ENCODE measurements at places on chromosomes 3 and 15. TPM values are rescaled to one million over a fixed set of nuclear protein-coding genes. Genes with fewer than 3 reads are reported as not detected.

DNA sequence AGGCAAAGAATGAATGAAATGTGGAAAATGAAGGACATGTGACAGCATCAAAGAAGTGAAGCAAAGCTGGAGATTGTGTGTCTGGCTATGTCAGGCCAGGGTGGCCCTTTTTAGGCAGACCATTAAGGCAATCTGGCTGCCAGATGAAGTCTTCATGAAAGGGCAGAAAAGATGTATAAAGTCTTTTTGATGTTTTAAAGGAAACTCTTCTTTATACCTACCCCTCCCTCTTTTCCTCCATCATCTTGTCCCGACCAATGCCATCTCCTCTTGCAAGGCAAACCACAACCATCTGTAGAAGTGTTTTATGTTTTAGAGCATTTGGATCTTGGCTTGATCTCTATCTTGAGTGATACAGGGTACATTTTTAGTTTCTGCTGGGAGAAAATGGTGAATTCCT lies 259.2 kb downstream of the LSAMP start:
- no peaks in the 10 kb centered on the region for H3K27me3 ChIP-seq
- H3K4me3 ChIP-seq, result no peak overlapping the region
- no peak overlapping the region for H3K27ac ChIP-seq
- H3K4me1 ChIP-seq, result no peaks in the 10 kb centered on the region

GRCh38 chr15:59548501-59549226 lies 62.9 kb upstream of the GCNT3 start:
- no peaks in the 10 kb centered on the region for H3K27me3 ChIP-seq
- H3K27ac ChIP-seq, result no peak overlapping the region
- H3K4me1 ChIP-seq, result no peaks in the 10 kb centered on the region

- no peak overlapping the region for H3K27ac ChIP-seq
- H3K4me3 ChIP-seq, result no peak overlapping the region
- H3K27me3 ChIP-seq, result no peaks in the 10 kb centered on the region
Measured at GRCh38 chr15:46300716-46301115, 665.9 kb downstream of the SQOR start.

Gene UQCC5
- total RNA-seq, result 2.8 TPM

Gene ILDR1
- not detected for total RNA-seq

Gene LRRN1
- total RNA-seq, result 49.1 TPM

DNA sequence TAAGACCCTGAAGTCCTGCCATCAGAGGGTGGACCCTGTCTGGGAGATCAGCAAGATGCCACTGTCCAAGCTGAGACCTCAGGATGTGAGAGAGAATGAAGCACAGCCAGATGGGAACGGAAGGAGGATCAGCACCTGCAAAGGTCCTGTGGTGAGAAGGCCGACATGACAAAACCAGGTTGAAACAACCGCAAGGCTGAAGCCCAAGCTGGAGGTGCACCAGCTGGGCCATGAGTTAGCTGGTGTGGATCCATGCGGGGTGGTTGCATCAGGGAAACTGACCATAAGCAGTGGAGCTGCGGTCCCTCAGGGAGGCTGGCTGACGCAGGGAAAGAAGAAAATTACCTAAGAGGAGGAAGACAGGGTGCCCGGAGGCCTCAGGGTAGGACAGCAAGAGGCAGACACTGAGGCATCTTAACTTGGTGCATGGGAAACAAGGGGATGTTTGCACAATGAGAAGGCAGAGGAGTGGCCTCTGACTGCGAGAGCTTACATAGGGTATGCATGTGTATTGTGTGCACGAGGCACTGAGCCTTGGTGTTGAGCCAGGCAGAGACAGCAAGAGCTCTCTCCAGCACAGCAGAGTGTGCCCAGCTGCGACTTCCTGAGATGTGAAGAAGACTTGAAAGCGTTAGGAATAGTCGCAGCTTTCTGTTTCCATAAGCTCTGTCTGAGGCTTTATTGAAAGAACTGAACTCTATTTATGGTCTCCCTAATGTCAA lies 497.7 kb downstream of the OCA2 start:
- H3K27ac ChIP-seq, result no peak overlapping the region
- peak; percentile 82 for DNase-seq
- peaks cover 9% of the 10 kb centered on the region for H3K4me1 ChIP-seq
- no peak overlapping the region for H3K4me3 ChIP-seq
- H3K27me3 ChIP-seq, result no peaks in the 10 kb centered on the region

Gene UROC1
- total RNA-seq, result not detected

DNA sequence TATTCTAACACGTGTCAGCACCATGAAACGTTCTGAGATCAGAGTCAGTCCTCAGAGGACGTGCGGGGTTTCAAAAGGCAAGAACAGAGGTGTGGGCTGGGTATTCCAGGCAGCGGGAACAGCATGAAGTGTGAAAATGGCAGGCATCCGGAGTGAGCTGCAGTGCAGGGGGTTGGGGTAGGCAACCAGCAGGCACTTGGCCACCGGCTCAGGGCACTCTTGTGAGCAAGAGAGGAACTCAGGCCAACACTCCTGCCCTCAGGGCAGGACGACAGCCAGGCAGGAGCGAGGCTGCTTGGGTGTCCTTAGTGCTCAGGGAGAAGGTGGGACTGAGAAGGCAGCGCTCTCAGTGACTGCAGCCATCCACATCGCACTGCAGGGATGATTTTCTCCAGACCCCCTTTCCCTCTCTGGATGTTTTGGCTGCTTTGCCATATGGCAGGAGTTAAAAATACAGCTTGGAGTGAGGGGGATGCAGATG lies 151.1 kb downstream of the NUP210 start:
- H3K27ac ChIP-seq, result no peak overlapping the region
- H3K4me3 ChIP-seq, result no peak overlapping the region
- no peaks in the 10 kb centered on the region for H3K36me3 ChIP-seq

GRCh38 chr3:95277613-95278012 lies 1214.8 kb downstream of the NSUN3 start:
- H3K27ac ChIP-seq, result no peak overlapping the region
- DNase-seq, result no peak
- H3K4me3 ChIP-seq, result no peak overlapping the region
- no peaks in the 10 kb centered on the region for H3K36me3 ChIP-seq
- no peaks in the 10 kb centered on the region for H3K4me1 ChIP-seq

Gene RAB6B
- 169 TPM for total RNA-seq

GRCh38 chr3:12532182-12532581 lies 13.1 kb downstream of the MKRN2OS start:
- no peaks in the 10 kb centered on the region for H3K4me1 ChIP-seq
- H3K4me3 ChIP-seq, result no peak overlapping the region
- H3K27ac ChIP-seq, result no peak overlapping the region
- no peaks in the 10 kb centered on the region for H3K27me3 ChIP-seq
- H3K36me3 ChIP-seq, result peaks cover 15% of the 10 kb centered on the region
- DNase-seq, result no peak

DNA sequence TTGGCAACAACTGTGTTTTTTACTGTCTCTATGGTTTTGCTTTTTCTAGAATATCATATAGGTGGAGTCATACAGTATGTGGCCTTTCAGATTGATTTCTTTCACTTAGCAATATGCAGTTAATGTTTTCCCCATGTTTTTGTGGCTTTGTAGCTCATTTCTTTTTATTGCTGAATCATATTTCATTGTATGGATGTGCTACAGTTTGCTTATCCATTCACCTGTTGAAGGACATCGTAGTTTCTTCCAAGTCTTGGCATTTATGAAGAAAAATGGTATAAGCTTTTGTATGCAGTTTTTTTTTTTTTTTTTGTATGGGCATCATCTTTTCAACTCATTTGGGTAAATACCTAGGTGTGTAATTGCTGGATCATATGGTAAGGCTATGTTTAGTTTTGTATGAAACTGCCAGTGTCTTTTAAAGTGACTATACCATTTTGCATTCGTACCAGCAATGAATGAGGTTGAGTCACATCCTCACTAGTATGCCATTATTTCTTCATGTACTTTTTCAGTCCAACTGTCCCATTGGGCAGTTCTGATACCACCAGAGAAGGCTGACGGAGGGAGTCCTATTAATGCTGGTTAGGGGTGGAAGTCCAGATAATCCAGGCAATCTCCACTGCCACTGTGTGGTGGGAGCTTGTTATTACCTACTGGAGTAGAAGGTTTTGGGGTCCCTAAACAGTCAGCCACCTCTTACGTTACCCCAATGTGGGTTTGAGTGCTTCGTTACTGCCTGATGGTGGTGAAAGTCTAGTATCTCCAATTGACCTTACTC lies 210.5 kb downstream of the DOCK3 start:
- no peaks in the 10 kb centered on the region for H3K36me3 ChIP-seq
- H3K4me1 ChIP-seq, result no peaks in the 10 kb centered on the region
- no peaks in the 10 kb centered on the region for H3K27me3 ChIP-seq
- H3K4me3 ChIP-seq, result no peak overlapping the region
- DNase-seq, result no peak
- H3K27ac ChIP-seq, result no peak overlapping the region

DNA sequence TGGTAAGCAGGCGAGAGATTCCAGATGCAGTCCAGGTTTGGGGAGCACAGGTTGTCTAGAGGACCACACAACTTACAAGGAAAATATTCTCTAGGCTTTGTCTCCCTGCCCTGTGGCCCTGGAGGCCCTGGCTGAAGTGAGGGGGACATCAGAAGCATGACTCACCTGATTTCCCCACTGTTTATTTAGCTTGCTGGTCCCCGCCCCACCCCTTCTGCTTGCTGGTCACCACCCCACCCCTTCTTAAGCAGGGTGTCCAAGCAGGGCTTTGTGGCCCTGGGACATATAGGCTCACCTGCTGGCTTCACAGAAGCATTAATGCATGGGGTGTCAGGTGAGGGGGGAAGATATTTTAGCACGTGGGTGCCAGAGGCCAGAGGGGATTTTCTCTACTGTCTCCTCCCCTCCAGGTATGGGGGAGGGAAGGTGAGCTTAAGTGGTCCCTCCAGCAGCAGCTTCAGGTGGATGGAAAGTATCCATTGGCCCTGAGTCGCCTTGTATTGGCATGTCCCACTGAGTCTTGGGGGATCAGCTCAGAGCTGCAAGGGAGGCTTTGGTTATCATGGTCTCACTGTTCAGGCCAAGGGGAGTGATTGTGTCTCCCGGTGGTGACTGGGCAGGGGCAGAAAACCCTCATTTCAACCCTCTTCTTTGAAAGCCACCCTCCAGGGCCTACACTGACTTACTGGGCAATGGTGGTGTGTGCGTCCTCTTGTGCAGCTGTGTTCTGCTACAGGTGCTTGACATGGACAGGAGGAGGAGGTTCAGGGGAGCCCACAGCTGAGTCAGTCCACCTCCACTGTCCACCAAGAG lies 49.8 kb downstream of the GASK1A start:
- no peak overlapping the region for H3K27ac ChIP-seq
- DNase-seq, result no peak
- peaks cover 13% of the 10 kb centered on the region for H3K36me3 ChIP-seq
- H3K4me3 ChIP-seq, result no peak overlapping the region
- H3K27me3 ChIP-seq, result no peaks in the 10 kb centered on the region

GRCh38 chr3:104245981-104246380 lies 1120.7 kb upstream of the ALCAM start:
- H3K4me1 ChIP-seq, result no peaks in the 10 kb centered on the region
- no peak overlapping the region for H3K4me3 ChIP-seq
- no peaks in the 10 kb centered on the region for H3K36me3 ChIP-seq
- H3K27ac ChIP-seq, result no peak overlapping the region

- peaks cover 43% of the 10 kb centered on the region for H3K4me1 ChIP-seq
- no peaks in the 10 kb centered on the region for H3K27me3 ChIP-seq
- DNase-seq, result no peak
- H3K4me3 ChIP-seq, result no peak overlapping the region
- peak overlapping the region; percentile 83 for H3K27ac ChIP-seq
Measured at GRCh38 chr3:52483081-52483480, 12.1 kb upstream of the STAB1 start.

Gene C3orf22
- total RNA-seq, result not detected

GRCh38 chr3:152159328-152159727 lies 109.4 kb upstream of the MBNL1 start:
- no peak for DNase-seq
- no peak overlapping the region for H3K4me3 ChIP-seq
- no peaks in the 10 kb centered on the region for H3K27me3 ChIP-seq
- H3K36me3 ChIP-seq, result no peaks in the 10 kb centered on the region
- no peak overlapping the region for H3K27ac ChIP-seq

DNA sequence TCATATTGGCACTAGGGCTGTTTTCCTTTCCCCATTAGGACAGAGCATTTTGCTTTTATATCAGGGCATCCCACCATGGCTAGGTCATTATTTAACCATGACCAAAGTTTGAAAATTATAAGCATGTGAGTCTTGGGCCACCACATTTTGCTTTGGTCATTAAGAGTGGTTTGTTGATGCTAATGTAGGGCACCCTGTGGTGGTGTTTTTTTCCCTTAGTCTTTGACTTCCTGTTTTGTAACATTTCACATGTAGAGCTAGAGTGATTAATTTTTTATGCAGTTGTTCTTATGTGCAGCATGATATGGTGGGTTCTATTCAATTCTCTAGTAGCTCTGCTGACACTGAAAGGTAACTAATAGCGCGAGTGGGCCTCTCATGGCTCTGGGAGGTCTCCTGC lies 249.6 kb upstream of the ROBO1 start:
- no peaks in the 10 kb centered on the region for H3K4me1 ChIP-seq
- no peak overlapping the region for H3K4me3 ChIP-seq
- H3K27me3 ChIP-seq, result no peaks in the 10 kb centered on the region

GRCh38 chr15:77866186-77866585 lies 211.3 kb downstream of the TBC1D2B start:
- no peaks in the 10 kb centered on the region for H3K27me3 ChIP-seq
- no peaks in the 10 kb centered on the region for H3K36me3 ChIP-seq
- DNase-seq, result no peak
- H3K4me3 ChIP-seq, result no peak overlapping the region

GRCh38 chr3:71968544-71968943 lies 183.6 kb upstream of the PROK2 start:
- no peaks in the 10 kb centered on the region for H3K36me3 ChIP-seq
- H3K27me3 ChIP-seq, result peaks cover 8% of the 10 kb centered on the region
- no peak for DNase-seq
- H3K27ac ChIP-seq, result no peak overlapping the region
- no peaks in the 10 kb centered on the region for H3K4me1 ChIP-seq

Gene MOBP
- 125 TPM for total RNA-seq

DNA sequence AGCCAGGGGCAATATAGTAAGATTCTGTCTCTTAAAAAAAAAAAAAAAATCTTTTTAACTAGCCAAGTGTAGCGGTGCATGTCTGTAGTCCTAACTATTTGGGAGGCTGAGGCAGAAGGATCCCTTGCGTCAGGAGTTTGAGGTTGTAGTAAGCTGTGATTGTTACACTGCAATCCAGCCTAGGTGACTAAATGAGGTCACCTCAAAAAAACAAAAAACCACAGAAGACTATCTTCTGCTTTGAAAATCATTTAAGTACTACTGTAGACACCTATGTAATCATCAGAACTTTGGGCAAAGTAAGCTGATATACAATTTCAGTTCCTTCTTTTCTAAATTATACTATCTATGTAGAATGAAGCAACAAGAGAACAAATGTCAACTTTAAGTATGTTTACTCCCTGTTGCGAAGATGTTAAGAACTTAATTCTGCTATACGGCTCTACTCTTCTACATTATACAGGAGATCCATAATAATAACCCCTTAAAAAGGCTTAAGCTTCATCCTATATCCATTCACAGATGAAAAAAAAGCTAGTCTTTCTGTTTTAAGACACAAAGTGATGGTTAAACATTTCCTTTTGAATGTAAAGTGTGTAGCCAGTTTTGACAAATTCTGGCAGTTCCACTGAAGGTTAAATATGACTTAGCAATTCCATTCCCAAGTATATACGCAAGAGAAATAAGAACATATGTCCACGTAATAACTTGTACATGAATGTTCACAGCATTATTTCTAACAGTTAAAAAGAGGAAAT lies 15.2 kb downstream of the DAZL start:
- H3K36me3 ChIP-seq, result no peaks in the 10 kb centered on the region
- H3K27me3 ChIP-seq, result no peaks in the 10 kb centered on the region
- H3K27ac ChIP-seq, result no peak overlapping the region
- no peak for DNase-seq
- no peaks in the 10 kb centered on the region for H3K4me1 ChIP-seq

GRCh38 chr3:195180490-195181112 lies 90.4 kb downstream of the XXYLT1 start:
- no peak overlapping the region for H3K4me3 ChIP-seq
- H3K4me1 ChIP-seq, result peaks cover 32% of the 10 kb centered on the region
- no peaks in the 10 kb centered on the region for H3K27me3 ChIP-seq
- peaks cover 10% of the 10 kb centered on the region for H3K36me3 ChIP-seq
